GF-D8 (cell line): ENCODE measurements at places on chromosomes 11 and 22.
A peak's percentile ranks its signal among the peaks of the same experiment; 100 is the strongest.

DNA sequence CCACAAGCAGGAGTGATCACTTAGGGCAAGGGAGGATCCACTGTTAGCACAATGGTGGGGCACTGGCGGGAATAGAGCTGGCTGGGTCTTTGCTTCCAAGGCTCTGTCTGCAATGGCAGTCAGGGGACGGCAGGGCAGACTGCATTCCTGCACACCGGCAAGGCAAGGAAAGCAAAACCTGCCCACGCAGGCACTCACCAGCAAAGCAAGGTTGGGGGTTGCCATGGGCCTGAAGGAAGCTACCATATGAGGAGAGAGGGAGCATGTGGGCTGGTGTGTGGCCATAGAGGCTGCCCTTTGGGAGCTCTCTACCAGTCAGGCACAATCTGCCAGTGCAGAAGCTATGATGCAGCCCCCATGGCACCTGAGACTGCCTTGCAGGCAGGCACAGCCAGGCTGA lies 33.2 kb downstream of the OR8B12 start:
- no peak for DNase-seq

DNA sequence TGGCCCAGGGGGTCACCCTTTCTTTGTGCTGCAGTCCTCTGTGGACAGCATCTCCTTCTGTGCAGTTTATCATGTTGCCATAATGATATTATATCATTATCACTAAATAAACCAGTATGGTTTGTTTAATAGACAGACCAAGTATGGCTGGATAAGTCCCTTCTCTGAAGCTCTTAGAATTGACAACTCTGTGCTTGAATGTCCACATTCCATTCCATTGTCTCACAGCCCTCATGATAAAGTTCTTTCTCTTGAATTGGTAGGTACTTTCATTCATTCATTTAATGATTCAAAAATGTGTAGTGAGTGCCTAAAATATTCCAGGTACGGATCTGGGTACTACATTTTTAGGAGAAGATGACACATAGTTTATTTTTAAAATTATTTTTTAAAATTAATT lies 7.8 kb downstream of the RPS6KA4 start:
- DNase-seq = no peak

- no peak for DNase-seq
Observed at GRCh38 chr22:50670914-50671538, 1.6 kb upstream of the SHANK3 start.

GRCh38 chr11:68118706-68119448 lies 2.3 kb downstream of the CHKA start:
- peak; percentile 78 for DNase-seq

GRCh38 chr11:91795139-91795887 lies 429.3 kb upstream of the FAT3 start:
- no peak for DNase-seq
